ENCODE measurements at places on chromosomes 6 and 20. TPM values are rescaled to one million over a fixed set of nuclear protein-coding genes. Genes with fewer than 3 reads are reported as not detected.
A peak's percentile ranks its signal among the peaks of the same experiment; 100 is the strongest.

- peak; percentile 26 for DNase-seq
Observed at GRCh38 chr6:29627755-29628418, 5.1 kb downstream of the GABBR1 start.

- DNase-seq: no peak
Observed at GRCh38 chr6:91196729-91197128, 609.9 kb upstream of the MAP3K7 start.

GRCh38 chr6:147514831-147515230, 6.3 kb downstream of the SAMD5 start:
- DNase-seq: no peak

ELOVL2 gene
- not detected for total RNA-seq

ISM1 gene
- 6.2 TPM for total RNA-seq

DNA sequence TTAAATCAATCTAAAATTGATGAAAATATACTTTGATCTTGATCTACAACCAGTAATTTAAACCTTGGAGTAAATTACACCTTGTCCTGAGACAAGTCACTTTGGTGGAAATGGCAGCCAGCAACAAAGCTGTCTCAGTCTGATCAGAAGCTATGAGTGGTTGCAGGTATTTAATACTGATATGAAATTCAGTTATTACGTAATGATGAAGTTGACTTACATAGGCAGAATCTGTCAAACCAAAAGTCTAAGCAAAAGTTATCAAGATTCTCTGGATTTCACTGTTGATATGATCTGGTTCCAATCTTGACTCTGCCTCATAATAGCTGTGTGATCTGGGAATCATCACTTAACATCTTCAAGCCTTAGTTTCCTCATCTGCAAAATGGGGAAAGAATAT, 27.6 kb upstream of the GSTA5 start:
- no peak for DNase-seq

TNF gene
- total RNA-seq: 21.9 TPM

DNA sequence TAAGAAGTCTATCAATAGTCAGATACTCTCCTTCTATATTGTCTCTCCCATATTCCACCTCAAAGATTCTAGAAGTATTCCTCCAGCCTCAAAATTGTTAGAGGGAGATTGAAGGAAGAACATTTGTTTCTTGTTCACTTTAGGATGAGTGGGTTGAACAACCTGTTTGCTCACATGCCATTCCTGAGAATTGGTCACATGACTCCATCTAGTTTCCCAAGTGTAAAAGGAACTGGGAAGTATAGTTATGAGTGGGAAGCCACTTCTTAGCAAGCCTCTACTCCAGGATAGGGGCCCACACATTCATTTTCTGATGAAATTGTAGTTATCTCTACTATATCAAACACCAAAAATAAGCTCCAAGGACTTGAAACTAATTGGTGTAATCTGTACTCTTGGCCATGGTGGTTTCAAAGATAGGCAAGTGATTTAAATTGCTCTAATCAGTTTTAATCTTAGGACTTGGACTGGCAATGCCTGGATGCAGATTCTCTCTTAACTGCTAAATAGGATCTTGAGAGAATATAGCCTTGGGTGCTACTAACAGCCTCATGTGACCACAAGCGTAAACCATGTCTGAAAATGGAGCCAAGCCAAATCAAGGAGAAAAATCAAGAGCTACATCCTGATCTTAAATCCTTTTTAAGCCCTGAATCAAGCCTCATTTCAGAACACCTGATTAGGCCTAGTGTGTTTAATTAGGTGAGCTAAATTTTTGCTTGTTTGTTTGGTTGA, 758.7 kb upstream of the MAN1A1 start:
- no peak for DNase-seq

DNA sequence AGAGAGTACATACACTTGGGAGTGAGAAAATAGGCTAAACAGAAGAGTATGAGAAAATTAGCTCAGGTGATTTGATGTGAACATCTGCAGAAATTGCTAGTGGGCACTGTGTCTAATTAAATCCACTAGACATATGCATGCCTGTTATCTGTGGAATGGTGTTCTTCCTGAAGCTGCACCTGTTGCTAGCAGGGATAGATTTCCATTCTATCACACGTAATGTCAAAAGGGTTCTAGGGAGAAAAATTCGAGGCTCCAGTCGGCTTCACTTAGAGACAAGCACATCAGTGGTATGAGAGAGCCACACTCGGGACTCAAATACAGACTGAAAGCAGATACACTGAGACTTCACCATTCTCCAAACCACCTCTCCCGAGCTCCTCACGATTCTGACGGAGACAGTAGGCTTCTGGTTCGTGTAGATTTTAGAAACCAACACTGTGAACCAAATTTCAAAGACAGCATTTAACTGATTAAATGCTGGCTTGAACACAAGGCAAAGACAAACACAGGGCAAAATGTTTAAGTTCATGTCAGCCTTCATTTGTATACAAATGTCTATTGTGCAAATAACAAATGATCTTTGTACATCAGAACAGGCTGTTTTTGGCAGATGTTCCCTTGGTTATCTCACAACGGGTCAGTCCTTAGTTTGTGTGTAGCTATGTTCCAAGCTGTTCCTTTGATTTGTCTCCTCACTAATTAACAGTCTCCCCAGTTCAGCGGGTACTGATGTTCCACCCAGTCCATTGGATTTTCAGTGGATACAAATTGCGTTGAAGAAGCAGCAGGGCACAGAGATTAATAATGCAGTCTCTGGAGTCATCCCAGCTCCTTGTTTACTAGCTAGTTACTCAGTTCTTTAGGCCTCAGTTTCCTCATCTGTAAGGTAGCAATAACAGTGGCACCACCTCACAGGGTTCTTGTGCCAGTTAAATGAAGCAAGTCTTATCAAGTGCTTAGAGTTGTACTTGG, 131.0 kb upstream of the IFNGR1 start:
- no peak for DNase-seq

ENPP4 gene
- 6.3 TPM for total RNA-seq

- DNase-seq: no peak
Observed at GRCh38 chr6:143187238-143187923, 126.7 kb downstream of the AIG1 start.

DNA sequence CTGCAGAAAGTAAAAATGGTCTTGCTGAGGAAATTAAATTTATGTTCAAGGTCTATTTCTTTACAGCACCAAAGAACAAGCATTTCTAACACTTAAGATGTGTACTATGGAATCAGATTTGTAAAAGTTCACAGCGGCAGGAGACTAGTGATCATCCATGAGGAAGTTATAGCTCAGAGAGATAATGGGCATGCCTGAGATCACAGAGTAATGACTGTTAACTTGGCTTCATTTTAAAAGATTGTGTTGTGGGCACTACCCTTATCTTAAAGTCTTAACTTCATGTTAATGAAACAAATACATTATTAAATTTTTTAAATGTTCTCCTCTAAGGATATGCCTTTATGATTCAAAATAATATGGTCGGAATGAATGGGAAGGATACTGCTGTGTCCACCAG, 168.6 kb downstream of the GMPR start:
- DNase-seq: no peak

DNA sequence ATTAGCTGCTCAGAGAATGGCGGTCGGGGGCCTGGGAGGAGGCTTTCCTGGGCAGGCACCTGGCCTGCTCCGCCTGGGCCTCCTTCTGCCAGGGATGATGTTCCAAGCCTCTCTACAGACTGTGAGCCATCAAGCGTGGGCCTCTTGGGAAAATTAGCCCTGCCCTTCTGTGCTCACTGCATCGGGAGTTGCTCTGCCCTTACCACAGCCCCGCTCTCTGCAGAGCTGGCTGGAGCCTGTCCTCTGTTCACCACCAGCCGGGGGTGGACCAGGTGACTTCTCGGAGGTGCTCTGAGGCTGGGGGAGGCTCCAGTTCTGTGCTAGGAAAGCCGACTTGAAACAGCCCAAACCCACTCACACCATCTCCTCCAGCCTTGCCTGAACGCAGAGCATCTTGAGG, 24.2 kb downstream of the MDGA1 start:
- no peak for DNase-seq

GRCh38 chr6:12170351-12171092, 119.6 kb upstream of the EDN1 start:
- no peak for DNase-seq

GRCh38 chr6:141688916-141689315, 443.8 kb upstream of the GJE1 start:
- no peak for DNase-seq

FANCE gene
- total RNA-seq: 6.3 TPM

- no peak for DNase-seq
Observed at GRCh38 chr6:81465859-81466258, 286.6 kb downstream of the TENT5A start.

- DNase-seq: no peak
Observed at GRCh38 chr6:139708337-139709199, 334.1 kb upstream of the CITED2 start.

DNA sequence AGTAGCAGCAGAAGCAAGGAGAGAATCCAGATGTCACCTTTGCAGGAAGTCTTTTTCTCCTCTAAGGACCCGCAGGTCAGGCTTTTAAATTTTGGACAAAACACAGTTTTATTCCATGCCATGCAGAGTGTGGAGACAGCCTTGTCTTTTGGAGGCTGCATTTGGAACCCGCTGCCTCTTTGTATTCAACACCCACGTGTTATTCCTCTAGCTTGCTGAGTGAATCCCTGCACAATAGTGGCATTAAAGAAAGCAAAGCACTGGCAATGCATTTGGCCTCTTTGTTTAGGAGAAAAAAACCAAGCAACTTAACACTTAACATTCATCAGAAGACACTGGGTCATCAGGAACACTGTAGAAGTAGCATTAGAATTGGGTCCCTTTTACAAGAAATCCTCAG, 43.5 kb downstream of the TFAP2B start:
- no peak for DNase-seq

DNA sequence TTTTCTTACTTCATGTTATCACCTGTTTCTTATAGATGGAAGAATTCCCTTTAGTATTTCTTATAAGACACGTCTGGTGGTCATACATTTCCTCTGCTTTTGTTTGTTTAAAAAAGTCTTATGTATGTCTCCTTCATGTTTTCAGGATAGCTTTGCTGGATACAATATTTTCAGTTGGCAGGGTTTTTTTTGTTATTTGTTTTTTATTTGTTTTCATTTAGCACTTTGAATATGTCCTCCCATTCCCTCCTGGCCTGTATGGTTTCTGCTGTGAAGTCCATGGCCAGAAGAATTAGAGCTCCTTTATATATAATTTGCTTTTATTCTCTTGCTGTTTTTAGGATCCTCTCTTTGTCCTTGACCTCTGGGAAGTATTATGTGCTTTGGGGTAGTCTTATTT, 82.7 kb upstream of the RAB32 start:
- DNase-seq: no peak

GRCh38 chr20:10170261-10170660, 48.4 kb upstream of the SNAP25 start:
- no peak for DNase-seq

SNHG17 gene
- total RNA-seq: 59.4 TPM

DNA sequence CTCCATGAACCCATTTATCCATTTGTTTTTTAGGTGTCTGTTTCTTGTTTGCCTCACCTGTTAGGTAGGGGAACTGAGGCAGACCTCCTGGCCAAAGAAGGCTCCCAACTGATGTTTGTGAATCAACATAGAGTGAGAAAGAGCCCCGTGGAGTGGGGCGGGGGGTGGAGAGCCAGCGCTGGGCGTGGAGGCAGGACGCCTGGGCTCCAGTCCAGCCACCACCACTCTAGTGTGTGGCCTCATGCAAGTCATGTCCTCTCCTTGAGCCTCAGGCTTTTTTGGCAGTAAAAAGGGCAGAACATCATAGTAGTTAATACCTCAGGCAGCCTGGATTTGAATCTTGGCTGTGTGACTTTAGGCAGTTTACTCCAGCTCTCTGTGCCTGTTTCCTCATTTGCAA, 42.2 kb upstream of the SCRT2 start:
- no peak for DNase-seq

GRCh38 chr20:40894237-40894630, 134.4 kb upstream of the TOP1 start:
- no peak for DNase-seq

GRCh38 chr6:157207521-157208076, 115.7 kb downstream of the TMEM242 start:
- no peak for DNase-seq

DNA sequence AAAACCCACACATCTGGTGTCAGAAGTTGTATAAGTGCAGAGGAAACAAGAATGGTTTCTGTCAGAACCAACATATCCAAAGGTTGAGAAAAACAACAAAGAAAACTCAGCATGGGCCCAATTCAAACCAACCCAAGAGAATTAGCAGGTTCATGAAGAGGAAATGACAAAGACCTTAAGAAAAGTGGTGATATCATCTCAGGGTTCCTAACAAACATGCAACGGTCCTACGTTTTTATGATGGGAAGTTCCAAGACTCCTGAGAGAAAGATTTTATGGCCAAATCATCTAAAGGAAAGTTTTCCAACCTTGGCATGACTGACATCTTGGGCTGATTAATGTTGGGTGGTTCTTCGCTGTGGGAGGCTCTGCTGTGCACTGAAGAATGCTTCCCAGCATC, 23.0 kb downstream of the TFB1M start:
- no peak for DNase-seq

ADGRF5 gene
- total RNA-seq: 0.07 TPM

- DNase-seq: no peak
Observed at GRCh38 chr6:107154131-107154800, 39.0 kb upstream of the BEND3 start.

DNA sequence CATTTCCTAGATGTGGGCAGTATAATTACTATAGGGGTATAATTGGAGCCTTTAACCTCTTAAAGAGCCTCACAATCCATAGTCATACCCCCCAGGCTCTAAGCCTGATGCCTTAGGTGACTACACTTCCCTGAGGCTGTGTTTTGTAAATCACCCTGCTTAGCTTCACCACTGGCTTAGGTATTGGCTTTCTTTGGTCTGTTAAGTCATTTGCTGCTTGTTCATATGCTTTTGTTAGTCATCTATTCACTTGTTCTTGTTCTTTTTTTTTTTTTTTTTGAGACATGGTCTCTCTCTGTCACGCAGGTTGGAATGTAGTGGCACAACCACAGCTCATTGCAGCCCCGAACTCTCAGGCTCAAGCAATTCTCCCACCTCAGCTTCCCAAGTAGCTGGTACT, 26.7 kb downstream of the KAT14 start:
- no peak for DNase-seq

DNA sequence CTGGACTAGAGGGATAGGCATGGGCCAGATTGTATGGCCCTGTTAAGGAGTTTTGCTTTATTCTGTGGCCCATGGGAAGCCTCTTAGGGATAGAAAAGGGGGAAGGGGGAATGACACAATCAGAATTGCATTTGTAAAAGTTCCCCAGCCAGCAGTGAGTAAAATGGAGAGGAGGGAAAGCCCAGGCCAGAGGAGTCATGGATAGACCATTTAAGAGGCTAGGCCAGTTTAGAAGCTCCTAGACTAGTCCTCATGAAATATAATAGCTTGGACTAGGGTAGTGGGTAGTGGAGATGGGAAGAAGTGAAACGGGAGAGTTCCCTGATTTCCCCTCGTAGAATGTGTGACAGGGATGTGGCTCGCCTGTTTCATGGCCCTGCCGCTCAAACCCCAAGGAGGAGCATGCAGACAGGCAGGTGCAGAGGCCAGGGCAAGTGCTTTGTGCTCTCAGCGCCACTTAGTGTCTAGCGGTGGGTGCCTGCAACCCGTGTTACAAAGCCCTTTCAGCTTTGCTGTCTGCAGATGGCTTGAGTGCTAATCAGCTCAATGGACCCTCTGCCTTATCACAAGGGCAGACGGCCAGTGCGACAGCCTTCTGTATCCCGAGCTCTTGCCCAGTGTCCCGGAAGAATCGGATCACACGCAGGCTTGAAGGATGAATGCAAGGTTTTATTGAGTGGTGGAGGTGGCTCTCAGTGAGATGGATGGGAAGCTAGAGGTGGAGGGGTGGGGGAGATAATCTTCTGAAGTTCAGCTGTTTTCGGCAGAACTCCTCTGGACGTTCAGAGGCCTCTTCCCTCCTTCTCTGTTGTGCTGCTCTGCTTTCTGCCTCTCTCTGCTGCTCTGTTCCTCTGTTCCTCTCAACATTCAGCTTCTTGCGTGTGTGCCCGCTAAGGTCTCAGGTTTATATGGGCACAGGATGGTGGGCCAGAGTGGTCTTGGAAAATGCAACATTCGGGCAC, 141.1 kb downstream of the CEP57L1 start:
- no peak for DNase-seq
